ENCODE measurements at places on chromosomes 2 and 18.

DNA sequence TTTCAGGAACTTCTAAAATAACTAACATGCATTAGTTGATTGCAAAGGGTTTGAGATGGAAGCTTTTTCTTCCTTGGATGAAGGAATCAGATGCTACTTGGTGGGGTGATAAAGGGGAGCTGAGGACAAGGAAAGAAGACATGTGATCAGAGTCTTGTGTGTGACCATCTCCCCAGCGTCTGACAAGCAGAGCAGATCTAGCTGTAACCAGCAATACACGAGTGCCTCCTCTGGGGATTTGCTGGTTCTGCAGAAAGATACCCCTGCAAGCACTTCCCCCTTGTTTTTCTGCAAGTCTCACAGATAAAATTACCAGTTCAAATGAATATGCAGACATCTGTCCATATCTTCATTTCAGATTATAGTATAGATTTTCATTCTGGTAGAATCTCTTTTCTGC is 2.7 kb downstream of the CDH7 start:
- peak; percentile 63 for DNase-seq

DNA sequence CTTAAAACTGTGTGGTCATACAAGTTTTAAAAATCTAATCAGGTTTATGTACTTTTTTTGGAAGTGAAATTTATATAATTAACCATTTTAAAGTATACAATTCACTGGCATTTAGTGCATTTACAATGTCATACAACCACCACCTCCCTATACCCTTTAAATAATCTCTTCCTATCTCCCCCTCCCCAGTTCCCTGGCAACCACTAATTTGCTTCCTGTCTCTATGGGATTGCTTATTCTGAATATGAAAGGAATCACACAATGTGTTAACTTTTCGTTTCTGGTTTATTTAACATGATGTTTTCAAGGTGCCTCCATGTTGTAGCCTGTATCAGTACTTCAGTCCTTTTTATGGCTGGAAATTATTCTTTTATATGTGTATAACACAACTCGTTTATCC is 19.4 kb downstream of the CHMP3 start:
- no peak for DNase-seq

GRCh38 chr2:10193851-10194820 is 71.6 kb downstream of the RRM2 start:
- DNase-seq: no peak

DNA sequence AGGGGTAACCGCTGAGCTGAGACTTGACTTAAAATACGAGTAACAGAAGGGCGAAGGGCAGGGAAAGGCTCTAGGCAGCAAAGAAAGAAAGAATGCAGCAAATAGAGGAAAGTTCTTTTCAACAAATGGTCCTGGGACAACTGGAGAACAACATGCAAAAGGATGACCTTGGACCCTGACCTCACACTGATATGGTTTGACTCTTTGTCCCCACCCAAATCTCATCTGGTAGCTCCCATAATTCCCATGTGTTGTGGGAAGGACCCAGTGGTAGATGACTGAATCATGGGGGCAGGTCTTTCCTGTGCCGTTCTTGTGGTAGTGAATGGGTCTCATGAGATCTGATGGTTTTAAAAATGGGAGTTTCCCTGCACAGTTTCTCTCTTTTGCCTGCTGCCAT is 33.9 kb downstream of the ST3GAL5 start:
- no peak for DNase-seq

DNA sequence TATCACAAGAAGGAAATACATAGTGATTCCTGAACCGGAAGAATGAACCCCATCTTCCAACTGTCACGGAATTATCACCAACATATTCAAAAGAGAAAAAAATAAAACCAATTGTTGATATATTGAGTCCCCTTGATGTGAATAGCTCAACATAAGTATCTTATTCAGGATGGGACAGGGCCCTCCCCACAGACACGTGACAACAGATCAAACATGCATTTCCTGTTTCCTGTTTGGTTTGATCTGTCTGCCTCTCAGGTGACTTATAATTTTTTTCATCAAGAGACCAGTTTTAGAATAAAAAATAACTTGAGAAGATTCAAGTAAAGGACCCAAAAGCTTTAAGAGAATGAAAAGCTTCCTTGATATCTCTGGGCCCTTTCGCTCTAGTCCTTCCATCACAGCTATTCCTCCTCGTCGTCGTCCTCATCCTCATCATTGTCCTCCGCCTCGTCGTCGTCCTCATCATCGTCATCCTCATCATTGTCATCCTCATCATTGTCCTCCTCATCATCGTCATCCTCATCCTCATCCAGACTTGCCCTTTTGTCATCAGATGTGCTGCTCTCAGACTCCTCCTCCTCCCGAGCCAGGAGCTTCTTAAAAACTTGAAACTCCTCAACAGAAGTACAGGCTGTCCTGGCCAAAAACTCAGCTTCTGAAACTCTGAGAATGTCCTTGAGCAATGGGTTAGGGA is 6.3 kb downstream of the MTERF4 start:
- no peak for DNase-seq

GRCh38 chr18:22428672-22429071 is 11.0 kb upstream of the CTAGE1 start:
- no peak for DNase-seq

DNA sequence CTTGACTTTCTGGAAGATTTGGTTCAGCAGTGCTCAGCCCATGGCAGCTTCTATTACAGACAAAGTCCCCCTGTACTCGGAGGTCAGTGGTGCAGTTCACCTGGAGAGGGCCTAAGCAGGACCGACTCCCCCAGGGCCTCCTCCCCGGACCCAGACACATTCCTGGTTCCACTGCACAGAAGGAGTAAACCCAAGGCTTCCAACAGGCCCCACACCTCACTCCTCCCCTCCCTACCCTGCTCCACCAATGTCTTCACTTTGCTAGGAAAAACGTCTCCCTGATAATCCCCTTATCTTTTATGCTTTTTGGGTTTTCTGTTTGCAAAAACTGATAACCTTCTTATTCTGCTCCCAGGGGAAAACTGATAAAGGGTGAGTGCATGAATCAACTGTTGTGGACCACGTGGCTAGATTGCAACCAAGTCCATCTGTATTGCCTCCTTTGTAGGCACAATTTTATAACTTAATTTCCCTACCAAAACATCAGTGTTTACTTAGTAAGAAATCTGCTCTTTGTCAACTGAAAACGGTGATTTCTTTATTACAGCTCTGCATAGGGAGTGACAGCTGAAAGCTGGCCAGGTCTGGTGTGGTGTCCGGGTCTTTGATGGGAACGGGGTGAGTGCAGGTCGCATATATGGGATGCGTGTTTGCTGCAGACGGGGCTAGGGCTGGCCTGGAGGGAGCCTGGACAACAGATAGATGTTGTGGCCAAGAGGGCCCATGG is 202.5 kb downstream of the GLI2 start:
- no peak for DNase-seq

DNA sequence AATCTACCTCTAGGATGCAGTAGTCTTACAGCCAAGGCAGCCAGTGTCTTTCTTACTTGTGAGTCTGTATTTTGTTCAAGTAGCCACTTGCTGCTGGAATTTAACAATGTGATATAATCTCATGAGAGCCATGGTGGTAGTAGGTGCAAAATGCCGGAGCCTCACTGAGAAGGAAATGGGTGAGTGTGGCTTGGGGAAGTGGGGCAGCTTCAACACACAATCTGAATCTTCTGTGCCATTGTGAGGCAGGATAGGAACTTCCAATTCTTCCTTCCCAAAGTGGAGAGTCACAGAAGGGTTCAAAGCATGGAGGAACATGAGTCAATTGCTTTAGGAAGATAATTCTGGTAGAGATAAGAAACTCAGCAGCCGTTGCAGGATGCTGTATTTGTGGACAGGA is 158.7 kb upstream of the APCDD1 start:
- no peak for DNase-seq

DNA sequence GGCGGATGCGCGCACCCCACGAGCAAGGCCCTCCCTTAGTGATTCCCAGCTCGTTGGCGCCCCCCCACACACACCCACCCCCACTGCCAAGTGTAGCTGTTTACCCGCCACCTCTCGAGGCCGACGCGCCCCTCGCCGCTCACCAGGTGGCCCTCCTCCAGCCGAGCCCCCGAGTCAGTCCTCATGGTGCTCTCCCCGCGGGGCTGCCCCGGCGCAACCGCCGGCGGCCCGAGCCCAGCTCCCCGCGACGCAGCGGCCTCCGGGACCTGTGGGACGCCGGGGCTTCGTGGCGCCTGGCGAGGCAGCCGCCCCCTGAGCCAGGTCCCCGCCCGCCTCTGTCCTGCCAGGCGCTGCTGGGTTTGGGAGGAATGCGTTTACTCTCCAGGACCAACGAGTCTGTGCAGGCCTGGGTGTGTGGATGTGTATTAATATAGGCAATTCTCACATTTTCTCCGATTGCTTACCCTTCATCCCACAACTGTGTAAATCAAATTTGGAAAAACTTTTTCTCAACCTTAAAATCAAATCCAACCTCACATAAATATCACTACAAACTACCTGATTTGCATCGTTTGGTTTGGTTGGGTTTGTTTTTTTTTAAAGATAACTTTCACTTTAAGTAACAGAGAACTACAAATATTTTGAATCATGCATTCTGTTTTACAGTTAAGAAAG is at the start of gene TMEM237:
Gene TMEM237, minus strand, starts transcription at position 288 of the 675 bp plus-strand sequence. Its CDS starts 103 bp downstream, at position 185.
- DNase-seq: peak; percentile 51

- DNase-seq: no peak
These were observed 11.5 kb upstream of the ST8SIA5 start for GRCh38 chr18:46768166-46768921.

- no peak for DNase-seq
These were observed 402 bp downstream of the OSGEPL1 start for GRCh38 chr2:189762229-189762550.
